AML-193 (cell line): ENCODE measurements at places on chromosomes 7 and 10.

DNA sequence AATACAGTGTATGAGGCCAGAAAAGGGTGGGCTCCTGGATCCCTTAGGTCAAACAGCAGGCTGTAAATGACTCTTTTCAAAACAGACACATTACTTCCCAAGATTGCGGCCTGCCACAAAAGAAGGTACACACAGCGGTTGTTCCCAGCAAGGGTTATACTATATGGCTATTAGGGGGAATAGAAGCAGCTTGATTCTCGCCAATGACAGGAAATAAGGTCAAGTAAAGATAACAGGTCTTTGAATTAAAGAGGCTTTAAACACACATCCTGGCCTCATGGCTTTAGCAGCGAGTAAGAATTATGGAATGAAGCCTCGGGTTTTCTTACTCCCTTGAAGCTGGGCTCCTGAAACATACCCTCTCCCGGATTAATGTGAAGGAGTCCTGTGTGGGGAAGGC lies 58.3 kb downstream of the CYP26A1 start:
- no peak for DNase-seq

GRCh38 chr7:16071246-16071857 lies 350.0 kb downstream of the CRPPA start:
- DNase-seq = peak; percentile 62

- peak; percentile 8 for DNase-seq
Measured at GRCh38 chr10:35564341-35564968, 40.7 kb upstream of the GJD4 start.

DNA sequence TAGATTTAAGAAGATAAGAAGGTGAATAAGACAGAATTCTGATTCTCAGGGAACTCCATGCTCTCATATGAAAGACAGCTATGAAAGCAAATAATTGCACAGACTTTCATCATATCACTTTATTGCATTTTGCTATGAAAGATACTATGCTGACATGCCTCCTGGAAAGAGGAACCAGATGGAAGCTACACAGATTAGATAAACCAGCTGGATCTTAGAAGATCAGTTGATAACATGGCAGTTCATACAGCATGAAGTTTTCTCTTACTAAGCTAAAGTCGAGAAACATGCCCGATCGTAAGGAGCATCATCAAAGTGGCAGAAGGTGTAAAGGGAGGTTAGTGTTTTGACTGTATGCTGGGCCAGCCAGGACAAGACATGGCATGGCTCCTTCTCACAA lies 112.5 kb upstream of the DPP6 start:
- no peak for DNase-seq

- no peak for DNase-seq
Measured at GRCh38 chr7:113373863-113374262, 255.5 kb upstream of the SMIM30 start.

- DNase-seq = no peak
Measured at GRCh38 chr7:139823959-139824521, 5.0 kb upstream of the TBXAS1 start.

GRCh38 chr10:32413513-32413912 lies 32.4 kb upstream of the CCDC7 start:
- no peak for DNase-seq

GRCh38 chr10:35056133-35056532 lies 34.0 kb downstream of the CUL2 start:
- no peak for DNase-seq

DNA sequence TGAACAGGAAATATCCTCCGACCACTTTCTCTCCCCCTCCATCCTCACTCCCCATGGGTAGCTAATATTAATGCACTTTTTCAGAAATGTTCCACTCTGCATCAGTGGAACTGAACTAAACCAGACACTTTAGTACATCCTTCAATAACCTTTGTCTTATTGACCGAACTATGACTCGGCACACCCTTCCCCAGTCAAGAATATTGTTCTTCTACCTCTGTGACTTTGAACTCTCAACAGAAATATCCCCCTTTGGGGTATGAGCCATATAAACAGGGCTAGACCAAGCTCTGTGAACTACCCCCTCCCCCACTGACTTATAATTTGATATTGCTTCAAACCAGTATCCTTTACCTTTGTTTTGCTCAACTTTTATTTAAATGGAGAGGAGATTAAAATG lies 57.9 kb upstream of the CAPZA2 start:
- DNase-seq = no peak

DNA sequence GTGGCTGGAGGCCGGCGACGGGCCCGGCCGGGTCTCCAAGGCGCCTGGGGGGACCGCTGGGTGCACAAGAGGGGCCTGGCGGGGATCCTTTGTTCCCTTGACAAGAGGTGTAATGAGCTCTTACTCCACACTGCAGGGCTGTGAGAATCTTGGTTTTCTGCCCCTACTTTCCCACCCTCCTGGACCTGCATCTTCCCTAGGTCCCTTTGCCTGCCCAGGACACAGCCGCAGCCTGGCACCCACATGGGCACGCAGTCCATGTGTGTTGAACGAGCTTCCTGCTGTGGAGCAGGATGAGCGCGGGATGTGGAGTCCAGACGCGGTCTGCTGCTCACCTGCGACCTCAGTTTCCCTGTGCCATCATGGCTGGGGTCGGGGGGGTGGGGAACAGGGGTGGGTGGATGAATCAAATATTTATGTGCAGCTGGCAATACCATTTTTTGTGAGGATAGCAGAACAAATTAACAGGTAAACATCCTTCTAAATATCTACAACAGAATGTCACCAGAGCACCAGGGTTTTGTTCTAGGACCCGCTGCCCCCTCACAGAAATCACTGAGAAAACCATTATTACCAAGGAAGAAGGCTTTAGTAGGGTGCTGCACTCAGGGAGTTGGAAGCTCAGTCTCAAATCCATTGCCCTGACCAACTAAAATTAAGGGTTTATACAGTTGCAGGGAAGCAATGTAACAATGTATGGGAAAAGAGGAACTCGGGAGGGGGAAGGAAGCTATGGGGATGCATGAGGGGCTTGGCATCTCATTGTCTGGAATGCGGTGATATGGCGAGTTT lies 474 bp upstream of the NSMCE4A start:
- DNase-seq = no peak

GRCh38 chr7:26865094-26865388 lies 651 bp upstream of the SKAP2 start:
- no peak for DNase-seq

- DNase-seq = no peak
Measured at GRCh38 chr7:91020636-91021385, 243.4 kb upstream of the FZD1 start.

- DNase-seq = peak; percentile 75
Measured at GRCh38 chr10:69392481-69393000, 24.2 kb downstream of the TACR2 start.

GRCh38 chr7:106720641-106721040 lies 59.7 kb upstream of the CCDC71L start:
- DNase-seq = no peak

GRCh38 chr10:52814506-52814905 lies 41.9 kb upstream of the MBL2 start:
- no peak for DNase-seq

GRCh38 chr7:146223851-146224250 lies 107.2 kb downstream of the CNTNAP2 start:
- DNase-seq = no peak

DNA sequence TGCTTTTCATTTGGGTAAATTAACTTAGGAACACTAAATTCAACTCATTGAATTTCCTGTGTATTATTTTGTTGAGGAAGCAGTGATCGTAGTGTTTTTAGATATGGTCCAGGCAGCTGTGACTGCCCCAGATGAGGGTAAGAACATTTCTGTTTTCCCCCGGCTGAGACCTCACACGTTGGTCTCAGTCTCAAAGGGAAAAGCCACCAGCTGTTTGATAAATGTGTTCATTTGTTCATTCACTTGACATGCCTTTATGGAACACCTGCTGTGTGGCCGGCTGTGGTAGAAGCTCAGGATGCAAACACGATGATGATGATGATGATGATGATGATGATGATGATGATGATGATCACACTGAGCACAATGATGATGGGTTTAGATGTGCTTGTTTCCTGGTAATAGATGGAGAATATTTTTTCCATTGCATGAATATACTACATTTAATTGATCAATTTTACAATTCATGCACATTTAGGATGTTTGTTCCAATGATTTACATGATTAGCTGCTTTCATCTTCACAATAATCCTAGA lies 125.6 kb upstream of the ZNF32 start:
- DNase-seq = no peak

DNA sequence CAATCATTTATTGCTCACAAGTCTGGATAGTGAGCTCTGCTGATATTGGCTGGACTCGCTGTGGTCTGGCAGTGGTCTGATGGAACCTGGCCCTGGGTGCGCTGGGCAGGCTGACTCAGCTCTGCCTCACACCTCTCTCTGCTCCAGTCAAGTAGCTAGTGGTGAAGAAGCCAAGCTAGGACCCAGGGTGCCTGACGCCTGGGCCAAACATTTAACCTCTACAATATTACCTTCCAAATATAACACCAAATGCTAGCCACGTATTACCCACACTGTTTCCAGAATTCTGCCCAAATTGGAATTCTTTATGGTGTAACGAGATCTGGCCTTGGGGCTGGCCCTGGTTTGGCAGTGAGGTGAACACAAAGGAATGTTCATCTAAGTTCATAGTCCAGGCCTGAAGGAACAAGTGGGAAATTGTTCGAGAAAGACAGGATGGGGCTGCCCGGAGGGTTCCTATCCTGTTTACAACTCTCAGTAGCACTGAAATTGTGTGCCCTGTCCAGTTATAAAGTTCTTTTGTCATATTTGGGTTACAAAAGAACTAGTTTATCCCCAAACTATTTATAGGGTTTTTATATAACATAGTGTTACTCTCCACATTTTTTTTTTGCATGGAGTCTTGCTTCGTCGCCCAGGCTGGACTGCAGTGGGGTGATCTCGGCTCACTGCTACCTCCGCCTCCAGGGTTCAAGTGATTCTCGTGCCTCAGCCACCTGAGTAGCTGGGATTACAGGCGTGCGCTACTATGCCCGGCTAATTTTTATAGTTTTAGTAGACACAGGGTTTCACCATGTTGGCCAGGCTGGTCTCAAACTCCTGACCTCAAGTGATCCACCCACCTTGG lies 16.3 kb downstream of the OR2AE1 start:
- DNase-seq = no peak

DNA sequence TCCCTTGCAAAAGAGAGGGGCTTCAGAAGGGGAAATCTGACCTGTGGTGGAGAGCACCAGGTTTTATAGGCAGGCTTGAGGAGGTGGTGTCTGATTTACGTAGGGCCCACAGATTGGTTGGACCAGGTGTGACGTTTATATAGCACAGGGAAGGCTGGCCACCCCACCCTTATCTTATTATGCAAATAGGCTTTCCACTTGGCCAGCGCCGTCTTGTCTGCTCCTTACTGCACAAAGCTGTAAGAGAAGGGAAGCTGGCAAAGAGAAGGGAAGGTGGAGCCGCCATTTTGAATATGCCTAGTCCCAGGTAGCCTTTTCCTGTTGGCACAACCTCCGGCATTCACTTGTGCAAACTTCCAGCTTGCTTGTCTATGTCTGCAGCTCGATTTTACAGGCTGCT lies 221.4 kb downstream of the GATA3 start:
- no peak for DNase-seq

DNA sequence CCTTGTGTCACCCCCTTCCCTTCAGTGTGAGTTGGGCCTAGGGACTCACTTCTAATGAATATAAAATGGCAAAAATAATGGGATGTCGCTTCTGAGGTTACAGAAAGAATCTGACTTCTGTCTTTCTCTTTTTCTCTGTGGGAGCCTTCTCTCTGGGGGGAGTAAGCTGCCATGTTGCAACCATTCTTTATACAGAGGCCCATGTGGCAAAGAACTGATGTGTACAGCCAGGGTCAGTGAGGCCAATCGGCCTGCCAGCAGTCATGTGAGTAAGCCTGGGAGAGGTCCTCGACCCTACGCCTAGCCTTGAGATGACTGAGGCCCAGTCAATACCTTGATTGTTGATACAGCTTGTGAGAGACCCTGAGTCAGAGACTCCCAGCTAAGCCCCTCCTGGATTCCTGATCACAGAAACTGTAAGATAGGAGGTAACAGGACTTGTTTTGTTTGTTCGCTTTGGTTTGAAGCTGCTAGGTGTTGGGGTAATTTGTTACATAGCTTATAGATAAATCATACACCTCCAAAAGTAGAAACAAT lies 1.7 kb downstream of the TCAF1 start:
- DNase-seq = no peak

- peak; percentile 26 for DNase-seq
Measured at GRCh38 chr7:101602484-101603241, 26.4 kb downstream of the MYL10 start.

DNA sequence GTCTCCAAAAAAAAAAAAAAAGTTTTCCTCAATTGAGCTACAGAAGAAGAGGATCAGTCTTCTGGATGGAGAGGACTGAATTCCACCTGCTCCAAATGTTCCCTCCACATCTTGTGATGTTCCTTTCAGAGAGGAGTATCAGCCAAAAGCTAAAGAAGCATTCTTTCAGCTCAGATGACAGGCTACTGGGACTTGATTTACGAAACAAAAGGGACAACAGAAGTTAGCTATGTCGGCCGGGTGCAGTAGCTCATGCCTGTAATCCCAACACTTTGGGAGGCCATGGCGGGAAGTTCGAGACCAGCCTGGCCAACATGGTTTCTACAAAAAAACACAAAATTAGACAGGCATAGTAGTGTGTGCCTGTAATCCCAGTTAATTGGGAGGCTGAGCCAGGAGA lies 7.4 kb downstream of the DAGLB start:
- DNase-seq = no peak

DNA sequence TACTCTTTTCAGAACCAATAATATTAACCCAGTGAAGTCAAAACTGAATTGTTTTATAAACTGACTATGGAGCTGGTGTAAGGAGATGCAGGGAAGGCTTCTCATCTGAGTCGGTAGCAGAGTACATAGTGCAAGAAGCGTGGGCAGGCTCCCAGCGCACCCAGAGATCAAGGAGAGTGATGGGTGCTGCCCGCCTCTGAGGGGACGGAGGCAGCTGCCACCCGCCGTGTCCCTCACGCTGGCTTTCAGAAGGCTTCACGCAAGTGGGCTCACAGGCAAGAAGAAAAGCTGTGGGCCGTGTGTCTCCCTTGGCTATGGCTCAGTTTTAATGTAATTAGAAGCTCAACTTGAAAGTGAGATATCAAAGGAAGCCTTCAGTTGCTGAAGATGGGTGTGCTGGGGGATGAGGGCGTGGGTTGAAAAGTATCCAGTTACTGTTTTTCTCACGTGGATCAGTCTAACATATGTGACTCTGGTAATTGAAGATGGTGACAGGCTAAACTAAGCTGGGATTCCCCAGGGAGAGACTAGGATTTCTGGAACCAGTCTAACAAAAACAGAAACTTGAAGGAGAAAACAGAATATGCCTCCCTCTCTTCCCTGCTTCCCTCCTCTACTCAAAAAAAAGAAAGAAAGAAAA lies 159.9 kb downstream of the MGMT start:
- no peak for DNase-seq

- DNase-seq = peak; percentile 69
Measured at GRCh38 chr7:48389977-48390376, 218.7 kb downstream of the ABCA13 start.

GRCh38 chr10:29408847-29409240 lies 120.0 kb downstream of the LYZL1 start:
- no peak for DNase-seq

DNA sequence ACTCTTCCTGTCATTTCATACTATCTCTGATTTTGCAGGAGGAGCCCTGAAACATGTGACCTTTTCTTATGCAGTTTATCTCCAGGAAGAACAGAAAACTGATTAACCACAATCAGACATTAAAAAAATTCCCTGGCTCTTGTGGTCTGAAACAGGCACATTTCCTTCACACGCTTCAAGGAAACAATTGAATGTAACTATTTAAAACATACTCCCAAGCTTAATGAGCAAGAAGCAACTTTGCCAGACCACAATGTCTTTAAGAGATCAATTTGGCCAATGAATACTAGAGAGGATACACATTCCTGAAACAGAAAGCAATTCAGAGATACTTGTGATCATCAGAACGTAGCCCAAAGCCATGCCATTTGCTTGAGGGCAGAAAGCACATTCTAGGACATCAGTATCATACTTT lies 65.8 kb downstream of the PIP4K2A start:
- no peak for DNase-seq
